ENCODE measurements at places on chromosomes 2 and 18.

- DNase-seq: peak; percentile 75
These were observed 56.6 kb downstream of the EPG5 start for GRCh38 chr18:45910405-45911023.

DNA sequence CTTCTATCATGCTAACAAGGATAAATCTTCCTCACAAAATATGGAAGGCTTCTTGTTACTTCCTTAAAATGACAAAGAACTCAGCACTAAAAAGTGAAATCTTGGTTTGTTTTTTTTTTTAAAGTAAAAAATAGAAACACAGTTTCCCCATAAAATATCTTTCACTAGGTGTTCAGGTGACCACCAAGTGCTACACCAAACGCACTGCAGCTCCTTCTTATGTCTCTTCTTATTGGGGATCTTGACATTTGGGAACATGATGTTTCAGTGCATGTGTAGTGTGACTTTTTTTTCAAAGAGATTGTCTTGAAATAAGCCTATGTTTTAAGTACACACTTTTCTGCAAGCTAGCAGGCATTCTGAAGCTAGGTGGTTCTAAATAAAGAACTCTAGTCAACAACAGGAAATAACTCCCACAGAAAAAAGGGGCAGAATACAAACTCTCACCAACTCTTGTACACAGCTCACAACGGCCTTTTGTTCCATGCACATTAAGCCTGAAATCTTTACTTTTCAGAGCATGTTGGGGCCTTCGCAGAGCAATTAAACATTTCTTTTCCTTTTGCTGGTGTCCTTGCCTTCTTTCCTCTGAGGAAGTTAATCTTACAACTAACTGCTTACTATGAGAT lies 13.2 kb upstream of the SERTAD2 start:
- peak; percentile 39 for DNase-seq

DNA sequence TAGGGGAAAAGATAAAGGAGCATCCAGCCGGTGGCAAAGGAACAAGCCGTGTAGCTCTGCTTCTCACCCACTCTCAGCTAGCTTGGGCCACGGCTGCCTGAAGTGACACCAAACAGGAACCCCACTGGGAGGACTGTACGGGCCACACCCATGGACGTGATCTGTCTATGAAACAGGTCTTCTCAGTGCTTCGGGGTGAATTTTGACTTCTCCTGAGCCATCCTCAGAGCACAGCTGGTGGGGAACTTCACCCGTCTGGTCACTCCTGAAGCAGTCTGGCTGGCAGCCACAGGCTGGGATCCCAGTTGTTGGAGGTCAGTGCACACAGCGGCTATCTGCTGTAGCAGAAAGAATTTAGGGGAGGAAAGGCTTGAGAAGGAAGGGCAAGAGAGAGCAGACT lies 223.8 kb downstream of the FAM210A start:
- no peak for DNase-seq

DNA sequence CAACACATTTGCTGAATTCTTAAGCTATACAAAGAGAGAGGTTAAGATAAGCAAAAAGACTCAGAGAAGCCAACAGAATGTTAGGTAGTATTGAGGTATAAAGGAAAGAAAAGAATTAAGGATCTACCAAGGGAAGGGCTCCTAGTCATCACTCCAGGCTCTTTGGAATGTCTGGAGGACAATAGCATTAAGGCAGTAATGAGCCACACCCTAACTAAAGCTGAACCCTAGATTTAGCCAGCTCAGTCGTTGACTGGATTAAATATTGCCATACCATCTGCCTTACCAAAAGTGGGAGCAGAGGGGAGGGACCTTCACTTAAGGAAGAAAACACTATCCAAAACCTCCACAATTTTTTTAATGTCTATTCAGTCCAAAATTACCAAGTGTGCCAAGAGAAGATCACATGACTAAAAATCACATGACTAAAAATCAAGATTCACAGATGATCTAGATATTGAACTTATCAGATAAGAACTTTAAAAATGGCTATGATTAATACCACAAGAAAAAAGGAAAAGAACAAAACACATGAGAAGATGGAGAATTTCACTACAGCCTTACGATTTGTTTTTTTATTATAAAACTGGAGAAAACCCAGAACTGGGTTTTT lies 59.7 kb downstream of the EXOC6B start:
- no peak for DNase-seq

GRCh38 chr18:37481491-37481890 lies 84.1 kb downstream of the CELF4 start:
- DNase-seq: no peak

DNA sequence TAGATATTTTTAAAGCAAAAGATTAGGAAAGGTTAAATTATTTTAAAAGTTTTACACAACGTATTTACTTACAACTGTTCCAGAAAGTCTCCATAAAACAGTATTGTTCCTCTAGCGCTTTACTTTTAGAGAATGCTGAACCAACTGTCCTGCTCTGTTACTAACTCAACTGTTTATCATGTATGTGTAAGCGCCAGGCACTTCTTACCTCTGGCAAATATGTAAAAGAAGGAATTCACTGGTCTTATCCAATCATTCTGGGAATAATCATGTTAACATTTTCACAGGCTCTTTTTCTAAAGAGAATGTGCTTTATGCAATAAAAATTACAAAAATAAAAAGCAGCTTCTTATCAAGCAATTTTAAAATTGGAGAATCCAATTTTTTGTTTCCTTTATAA lies 68.0 kb downstream of the COBLL1 start:
- no peak for DNase-seq

DNA sequence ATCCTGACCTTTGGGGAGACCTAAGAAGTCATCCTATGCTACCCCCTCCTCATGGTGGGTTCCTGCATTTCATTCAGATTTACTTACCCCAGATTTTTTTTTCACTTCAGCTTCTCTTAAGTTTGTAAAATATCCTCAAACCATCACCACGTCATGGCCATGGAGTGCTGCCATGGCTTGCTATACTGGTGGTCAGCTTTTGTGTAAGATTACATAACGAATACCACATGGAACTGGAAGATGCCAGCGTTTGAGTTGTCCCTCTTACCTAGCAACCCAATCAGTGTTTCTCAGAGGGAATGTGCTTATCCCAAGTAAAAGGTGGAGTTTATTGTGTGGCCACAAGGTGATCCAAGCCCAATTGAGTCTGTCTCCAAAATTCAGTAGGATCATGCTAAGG lies 148.6 kb upstream of the ALPP start:
- no peak for DNase-seq

GRCh38 chr2:110900191-110900590 lies 167.8 kb downstream of the ACOXL start:
- no peak for DNase-seq

GRCh38 chr2:230678018-230678417 lies 34.6 kb upstream of the CAB39 start:
- no peak for DNase-seq

- DNase-seq: peak; percentile 68
These were observed at the start of gene PLEKHH2 for GRCh38 chr2:43637030-43637803. Gene PLEKHH2 (plus strand): TSS chr2:43637260. CDS start chr2:43644674, 7,414 bp downstream.

DNA sequence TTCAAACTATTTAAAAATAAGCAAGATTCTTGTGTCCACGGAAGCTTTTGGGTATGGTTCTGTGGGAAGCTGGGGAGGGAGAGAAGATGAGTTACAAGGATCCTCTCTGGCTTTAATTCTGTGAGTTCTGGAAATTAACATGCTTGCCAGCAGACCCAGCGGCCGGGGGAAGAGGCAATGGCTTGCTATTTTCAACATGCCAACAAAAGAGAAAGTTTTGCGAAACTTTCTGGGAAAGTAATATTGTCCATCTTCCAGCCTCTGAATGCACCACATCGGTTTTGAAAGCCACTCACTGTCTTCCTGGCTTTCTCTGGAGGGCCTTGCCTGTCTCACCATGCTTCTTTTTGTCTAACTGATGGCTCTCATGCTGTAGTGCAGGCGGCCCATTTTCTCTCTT lies 85.7 kb downstream of the EN1 start:
- DNase-seq: no peak

- DNase-seq: no peak
These were observed 36.3 kb upstream of the NEMP2 start for GRCh38 chr2:190570871-190571270.

GRCh38 chr2:63696496-63696895 lies 107.7 kb downstream of the MDH1 start:
- DNase-seq: no peak

DNA sequence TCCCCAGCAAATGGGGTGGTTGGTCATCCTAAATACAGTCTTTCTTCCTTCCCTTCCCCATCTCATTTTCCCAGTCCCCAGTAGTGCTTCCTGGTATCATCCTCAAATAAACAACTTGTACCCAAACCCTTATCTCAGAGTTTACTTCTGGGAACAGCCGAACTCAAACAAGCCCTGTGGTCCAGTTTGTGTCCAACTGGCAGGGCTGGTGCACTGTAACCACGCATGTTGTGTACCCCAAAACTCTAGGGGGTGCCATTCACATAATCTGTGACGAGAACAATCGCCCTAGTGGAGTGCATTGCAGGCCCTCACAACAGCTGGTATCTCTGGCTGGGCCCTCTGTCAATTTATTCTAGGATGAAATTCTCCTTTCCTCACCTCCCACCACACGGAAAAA lies 366.2 kb downstream of the TNS1 start:
- DNase-seq: no peak

DNA sequence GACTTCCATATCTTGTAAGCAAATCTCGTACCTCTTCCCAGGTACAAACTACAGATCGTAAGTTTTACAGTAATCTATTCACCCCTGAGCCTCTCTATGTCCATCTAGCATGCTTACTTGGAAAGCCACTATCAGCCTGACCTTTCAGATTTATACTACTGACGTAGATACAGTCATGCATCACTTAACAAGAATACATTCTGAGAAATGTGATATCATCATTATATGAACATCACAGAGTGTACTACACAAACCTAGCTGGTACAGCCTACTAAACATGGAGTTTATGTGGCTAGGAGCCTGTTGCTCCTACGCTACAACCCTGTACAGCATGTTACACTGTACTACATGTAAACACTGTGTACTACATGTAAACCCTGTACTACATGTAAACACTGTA lies 293.2 kb upstream of the ZNF804A start:
- no peak for DNase-seq

DNA sequence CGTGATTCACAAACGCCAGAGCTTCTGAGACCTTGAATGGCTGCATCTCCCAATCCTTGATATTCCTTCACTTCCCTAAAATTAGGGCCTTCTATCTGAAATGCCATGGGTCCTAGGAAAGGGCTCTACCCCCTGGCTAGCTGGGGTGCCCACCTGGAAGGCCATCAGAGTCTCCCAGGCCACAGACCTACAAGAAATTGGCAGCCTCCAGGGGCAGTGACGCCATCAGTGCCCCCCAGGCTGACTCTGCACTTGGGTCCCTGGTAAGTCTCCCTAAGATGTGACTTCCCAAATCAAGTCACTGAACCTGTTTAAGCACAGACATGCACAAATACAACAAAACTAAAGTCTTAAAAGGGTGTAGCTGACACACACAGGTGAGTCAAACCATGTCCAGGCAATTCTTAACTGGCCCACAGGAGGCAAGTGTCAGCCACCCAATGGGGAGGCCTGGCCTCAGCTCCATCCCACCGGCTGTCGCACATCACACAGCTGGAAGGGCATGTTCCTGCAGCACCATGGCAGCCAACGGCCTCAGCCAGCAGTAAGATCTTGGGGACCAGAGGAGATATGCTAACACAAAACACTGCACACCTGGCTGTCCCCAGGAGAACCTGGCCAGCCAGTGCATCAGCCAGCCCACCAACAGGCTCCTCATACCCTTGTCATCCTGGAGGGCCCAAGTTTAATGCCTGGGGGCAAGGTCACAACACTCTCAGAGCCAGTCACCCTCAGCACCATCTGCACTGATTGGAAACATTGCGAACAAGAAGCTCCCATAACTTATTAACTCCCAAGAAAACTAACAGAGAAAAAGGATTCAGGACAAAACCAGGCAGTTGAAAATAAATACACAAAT lies 5.2 kb downstream of the PARD6G start:
- no peak for DNase-seq

- DNase-seq: peak; percentile 67
These were observed 21.9 kb upstream of the MTERF4 start for GRCh38 chr2:241123816-241124536.

All from natural killer cell (primary cell).